Progenitor cell of endocrine pancreas (in vitro differentiated cells): ENCODE measurements at places on chromosomes 2 and 18. TPM values are rescaled to one million over a fixed set of nuclear protein-coding genes. Genes with fewer than 3 reads are reported as not detected.

LAMA1 gene
- 257 and 299 TPM in 2 replicates for total RNA-seq

DSC2 gene
- total RNA-seq = 94.1 and 96.9 TPM in 2 replicates

SP5 gene
- total RNA-seq = 0.60 and 1.9 TPM in 2 replicates

PSD4 gene
- 27.1 and 30.7 TPM in 2 replicates for total RNA-seq

CNGA3 gene
- total RNA-seq = 5.3 and 5.5 TPM in 2 replicates

GRCh38 chr2:176125772-176126054 lies 3.2 kb downstream of the HOXD9 start:
- no peak for DNase-seq

DNA sequence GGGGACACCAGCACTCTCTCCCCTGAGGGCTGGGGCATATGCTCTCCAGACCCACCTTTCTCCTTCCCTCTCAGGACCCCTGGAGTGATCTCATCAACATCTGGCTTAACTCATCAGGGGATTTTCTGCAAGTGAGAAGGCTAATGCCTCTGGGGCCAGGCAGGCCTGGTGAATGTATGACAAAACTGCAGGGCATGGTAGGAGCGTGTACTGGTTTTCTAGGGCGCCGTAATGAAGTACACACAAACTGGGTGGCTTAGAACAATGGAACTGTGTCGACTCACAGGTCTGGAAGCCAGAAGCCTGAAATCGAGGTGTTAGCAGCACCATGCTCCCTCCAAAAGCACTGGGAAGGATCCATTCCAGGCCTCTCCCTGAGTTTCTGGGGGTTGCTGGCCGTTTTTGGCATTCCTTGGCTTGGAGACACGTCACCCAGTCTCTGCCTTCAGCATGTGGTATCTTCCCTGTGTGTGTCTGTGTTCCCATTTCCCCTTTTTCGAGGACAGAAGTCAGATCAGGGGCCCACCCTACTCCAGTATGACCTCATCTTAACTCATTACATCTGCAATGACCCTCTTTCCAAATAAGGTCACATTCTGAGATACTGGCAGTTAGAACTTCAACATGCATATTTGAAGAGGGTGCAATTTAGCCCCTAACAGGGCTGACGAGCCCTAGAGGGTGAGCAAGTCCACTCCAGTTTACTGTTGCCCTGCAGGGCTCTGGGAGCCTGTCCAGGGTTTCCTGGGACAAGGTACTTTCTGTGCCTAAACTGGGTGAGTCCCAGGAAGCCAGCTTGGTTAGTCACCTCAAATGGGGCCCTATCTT lies 45.5 kb upstream of the CAB39 start:
- no peak for DNase-seq

- no peak for DNase-seq
Observed at GRCh38 chr18:61894751-61895524, 2.1 kb upstream of the RNF152 start.

- DNase-seq = no peak
Observed at GRCh38 chr2:143823296-143823695, 694.1 kb downstream of the ARHGAP15 start.

DNA sequence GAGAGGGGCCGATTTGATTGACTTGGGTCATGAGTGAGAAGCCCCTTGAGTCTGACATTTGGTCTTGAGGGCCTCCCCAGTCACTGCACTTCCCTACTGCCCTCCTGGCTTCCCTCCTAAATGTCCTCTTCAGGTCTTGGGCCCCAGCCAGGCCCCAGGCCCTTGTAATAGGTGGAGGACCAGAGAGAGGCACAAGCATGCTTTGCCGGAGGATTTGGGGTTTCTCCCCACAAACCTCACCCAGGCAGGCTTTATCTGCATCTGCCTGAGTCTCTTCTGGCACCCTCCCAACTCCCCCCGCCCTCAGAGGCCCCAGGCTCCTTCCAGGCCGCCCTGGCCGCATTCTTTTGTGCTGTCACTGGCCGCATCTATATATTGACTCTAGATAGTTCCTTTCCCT lies 270.7 kb downstream of the HAUS1 start:
- peak; percentile 13 for DNase-seq

- DNase-seq = no peak
Observed at GRCh38 chr2:44573996-44574395, 212.2 kb downstream of the CAMKMT start.

- DNase-seq = no peak
Observed at GRCh38 chr18:68713131-68713530, 1.8 kb downstream of the TMX3 start.

- DNase-seq = no peak
Observed at GRCh38 chr2:9914384-9915065, 37.0 kb upstream of the GRHL1 start.

DNA sequence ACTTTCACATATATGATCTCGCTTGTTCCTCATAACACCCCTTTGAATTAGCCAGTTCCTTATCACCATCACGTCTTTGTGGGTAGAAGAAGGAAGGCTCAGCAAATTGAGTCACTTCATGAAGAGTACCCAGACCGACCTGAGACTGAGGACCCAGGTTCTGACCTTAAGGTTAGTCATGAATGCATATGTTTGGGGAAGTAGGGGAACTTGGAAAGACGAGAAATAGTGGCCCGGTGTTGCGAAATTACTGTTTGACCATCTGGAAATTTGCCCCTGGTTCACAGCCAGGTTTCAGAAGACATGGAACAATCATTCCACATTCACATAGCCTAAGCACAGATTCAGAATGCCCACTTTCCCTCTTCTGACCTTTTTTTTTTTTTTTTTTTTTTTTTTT lies 59.8 kb downstream of the MEIS1 start:
- DNase-seq = no peak
